ENCODE measurements at places on chromosomes 7 and 10.

DNA sequence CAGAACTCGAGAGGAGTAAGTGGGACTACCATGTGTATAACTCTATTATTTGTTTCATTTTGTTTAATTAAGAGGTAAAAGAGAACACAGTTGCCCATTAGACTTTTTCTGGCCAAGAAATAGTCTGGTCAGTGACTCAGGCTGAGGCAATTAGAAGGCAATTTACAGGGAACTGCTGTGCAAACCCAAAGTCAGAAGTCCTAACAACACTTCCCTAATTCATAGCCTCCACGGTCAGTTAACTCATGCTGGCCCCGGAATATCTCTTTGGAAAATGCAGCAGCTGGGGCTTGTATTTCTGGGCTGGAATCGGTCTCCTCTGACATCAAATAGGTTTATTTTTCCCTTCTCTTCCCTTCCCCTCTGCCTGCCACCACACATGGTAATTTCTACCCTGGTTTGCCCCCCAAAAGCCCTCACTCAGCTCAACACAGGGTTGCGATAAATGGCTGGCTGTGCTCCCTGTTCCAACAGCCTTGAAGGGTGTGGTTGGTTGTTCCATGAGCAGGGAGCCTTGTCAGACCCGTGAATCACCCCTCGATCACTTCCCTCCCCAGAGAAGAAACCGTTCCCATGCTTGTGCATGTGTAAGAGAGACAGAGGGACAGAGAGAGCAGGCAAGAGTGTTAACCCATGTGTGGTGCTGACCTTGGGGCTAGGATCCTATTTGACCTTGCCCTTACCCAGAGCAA is 5.3 kb downstream of the SH3PXD2A start:
- DNase-seq, result no peak

- no peak for DNase-seq
Observed at GRCh38 chr7:35993676-35994606, 159.1 kb upstream of the EEPD1 start.

DNA sequence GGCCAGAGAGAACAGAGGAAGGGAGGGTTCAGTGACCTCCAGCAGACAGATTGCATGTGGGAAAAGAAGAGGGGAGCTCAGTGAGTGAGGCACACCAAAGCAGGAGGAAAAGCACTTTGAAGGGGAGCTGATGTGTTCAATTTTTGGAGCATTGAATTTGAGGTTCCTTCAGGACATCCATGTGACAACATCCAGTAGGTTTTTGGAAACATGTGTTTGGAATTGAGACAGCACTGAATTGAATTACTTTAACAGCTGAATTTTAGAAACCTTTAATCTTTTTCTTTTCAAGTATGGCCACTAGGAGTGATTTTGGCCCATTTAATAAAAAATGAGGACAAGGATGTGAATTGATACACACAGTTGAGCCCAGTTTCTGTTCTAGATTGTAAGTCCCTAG is 101.8 kb upstream of the SEC61G start:
- DNase-seq, result no peak

- DNase-seq, result no peak
Observed at GRCh38 chr10:63068246-63068645, 64.9 kb upstream of the NRBF2 start.

- DNase-seq, result no peak
Observed at GRCh38 chr7:20290505-20291111, 40.1 kb upstream of the ITGB8 start.

DNA sequence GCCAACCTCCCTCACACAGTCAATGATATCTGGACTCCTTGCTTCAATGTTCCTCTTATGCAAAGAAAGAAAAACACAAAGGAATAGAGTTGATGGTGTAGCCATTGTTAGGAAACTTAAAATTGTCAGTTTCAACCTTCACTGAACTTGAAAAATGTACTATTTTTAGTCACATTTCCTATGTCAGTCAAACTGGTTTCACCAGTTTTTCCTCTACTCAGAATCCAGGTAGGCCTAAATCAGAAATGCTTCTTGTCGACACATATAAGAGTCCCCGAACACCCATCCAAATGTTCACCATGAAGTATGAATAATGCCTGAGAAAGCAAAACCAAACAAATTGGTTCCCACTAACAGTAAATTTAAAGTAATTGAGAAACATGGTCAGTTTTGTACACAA is 42.4 kb upstream of the ZMYND11 start:
- peak; percentile 26 for DNase-seq

DNA sequence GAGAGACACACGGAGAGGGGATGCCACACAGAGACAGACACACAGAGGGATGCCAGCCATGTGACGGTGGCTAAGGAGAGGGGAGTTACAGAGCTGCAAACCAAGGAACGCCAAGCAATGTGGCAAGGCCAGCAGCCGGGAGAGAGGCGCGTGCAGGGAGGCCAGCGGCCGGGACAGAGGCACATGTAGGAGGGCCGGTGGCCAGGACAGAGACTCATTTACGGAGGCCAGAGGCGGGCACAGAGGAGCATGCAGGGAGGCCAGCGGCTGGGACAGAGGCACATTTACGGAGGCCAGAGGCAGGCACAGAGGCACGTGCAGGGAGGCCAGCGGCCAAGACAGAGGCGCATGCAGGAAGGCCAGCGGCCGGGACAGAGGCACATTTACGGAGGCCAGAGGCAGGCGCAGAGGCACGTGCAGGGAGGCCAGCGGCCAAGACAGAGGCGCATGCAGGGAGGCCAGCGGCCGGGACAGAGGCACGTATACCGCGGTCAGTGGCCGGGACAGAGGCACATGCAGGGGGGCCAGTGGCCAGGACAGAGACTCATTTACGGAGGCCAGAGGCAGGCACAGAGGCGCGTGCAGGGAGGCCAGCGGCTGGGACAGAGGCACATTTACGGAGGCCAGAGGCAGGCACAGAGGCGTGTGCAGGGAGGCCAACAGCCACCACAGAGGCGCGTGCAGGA is 40.4 kb downstream of the INSIG1 start:
- no peak for DNase-seq

DNA sequence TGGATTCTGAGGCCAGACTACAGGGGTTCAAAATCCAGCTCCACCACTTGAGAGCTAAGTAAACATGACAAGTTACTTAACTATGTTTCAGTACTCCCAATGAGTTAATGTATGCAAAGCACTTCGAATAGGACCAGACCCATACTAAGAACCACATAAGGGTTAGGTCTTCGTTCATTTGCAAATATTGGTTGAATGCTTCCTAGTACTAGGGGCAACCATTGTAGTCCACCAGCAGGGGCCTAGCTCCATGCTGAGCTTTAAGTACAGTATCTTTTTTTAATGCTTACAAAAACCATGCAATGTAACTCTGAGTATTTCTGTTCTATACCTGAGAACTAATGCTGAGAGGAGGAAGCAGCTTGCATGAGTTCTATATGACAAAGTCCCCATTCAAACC is 80.4 kb upstream of the PDE1C start:
- DNase-seq, result no peak

- no peak for DNase-seq
Observed at GRCh38 chr10:109912335-109913281, 10.7 kb downstream of the XPNPEP1 start.

DNA sequence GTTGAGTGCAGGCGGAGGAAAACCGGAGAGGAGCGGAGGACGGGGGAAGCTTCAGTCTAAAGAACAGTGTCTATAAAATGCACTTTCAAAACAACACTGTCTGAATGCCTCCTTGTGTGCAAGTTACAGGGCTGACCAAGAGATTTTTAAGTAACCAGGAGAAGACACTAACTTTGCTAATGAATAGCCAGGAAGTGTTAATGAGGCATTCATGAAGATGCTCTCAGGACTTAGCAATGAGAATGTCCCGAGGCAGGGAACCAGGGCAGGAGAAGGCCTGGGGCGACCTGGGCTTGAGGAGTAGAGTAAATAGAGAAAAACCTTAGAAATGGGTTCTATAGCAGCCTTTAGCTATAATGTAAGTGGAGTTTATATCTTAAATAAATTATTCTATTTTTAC is 312.1 kb downstream of the SKIDA1 start:
- no peak for DNase-seq

- DNase-seq, result no peak
Observed at GRCh38 chr10:2938869-2939268, 128.5 kb upstream of the PFKP start.

DNA sequence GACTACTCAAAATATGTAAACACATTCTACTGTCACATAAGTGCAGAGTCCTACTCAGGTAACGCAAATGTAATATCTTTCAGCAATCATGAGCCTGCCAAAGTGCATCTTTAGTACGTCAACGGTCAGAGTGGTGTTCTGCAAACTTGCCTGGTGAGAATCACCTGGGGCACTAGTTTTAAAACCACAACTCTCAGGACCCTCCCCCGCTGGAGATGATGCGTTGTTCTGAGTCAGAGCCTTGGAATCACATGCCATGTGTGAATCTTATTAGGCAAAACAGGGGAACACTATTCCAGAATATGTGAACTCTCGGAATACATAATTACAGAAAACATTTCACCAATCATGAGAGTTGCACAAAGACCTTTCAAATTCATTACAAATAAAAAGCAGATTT is 115.7 kb downstream of the TPK1 start:
- no peak for DNase-seq

Measured in urinary bladder (tissue), 4 donors.